Cortex of kidney (tissue), 1 donor: ENCODE measurements at places on chromosomes 2 and 18.

- DNase-seq, result no peak
These were observed 64.8 kb downstream of the BCL2L11 start for GRCh38 chr2:111185361-111186022.

GRCh38 chr2:70443726-70444125 is 109.9 kb downstream of the TGFA start:
- DNase-seq, result no peak

GRCh38 chr2:113098041-113098440 is 29.4 kb upstream of the IL1RN start:
- DNase-seq, result no peak

GRCh38 chr18:37964885-37965571 is 399.4 kb upstream of the CELF4 start:
- no peak for DNase-seq

- DNase-seq, result no peak
These were observed 106.0 kb downstream of the COPS8 start for GRCh38 chr2:237191714-237192081.

DNA sequence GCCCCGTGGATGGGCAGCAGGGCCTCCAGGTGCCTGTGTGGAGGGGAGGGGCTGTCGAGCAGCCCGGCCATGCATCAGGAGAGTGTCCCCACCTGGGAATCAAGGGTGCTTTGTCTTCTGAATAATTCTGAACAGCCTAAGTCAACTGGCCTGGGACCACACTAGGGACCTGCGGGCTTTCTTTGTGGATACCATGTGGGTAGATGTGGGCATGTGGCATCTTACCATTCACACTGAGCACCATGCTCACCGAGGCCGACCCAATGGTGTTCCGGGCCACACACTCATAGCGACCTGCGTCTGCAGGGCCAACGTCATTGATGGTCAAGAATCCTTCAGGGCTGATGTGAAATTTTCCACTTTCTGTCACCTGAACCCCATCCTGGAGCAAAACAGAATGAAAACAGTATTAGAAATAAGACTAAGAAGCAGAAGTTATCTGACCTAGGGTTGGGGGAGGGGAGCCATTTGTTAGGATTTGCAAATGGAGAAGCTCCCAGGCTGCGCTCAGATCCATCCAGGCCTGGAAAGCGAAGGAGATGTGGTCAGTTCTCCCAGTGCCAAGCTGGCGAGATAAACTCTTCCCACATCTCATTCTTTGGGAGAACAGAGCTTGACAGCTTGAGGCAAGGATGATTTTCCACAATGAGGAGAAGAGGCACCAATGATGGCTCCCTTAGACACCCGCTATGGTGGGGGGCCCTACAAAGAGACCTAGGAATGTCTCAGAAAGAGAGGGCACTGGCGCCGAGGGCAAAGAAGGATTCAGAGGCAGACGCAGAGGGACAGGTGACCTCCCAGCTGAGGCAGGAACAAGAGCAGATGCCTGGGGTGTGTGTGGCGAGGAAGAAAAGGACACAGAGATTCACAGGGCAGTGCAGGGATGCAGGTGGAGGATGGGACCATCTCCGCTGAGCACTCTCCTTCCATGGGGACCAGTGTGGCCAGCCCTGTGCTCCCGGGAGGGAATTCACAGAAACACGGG is 83.4 kb downstream of the PXDN start:
- no peak for DNase-seq

DNA sequence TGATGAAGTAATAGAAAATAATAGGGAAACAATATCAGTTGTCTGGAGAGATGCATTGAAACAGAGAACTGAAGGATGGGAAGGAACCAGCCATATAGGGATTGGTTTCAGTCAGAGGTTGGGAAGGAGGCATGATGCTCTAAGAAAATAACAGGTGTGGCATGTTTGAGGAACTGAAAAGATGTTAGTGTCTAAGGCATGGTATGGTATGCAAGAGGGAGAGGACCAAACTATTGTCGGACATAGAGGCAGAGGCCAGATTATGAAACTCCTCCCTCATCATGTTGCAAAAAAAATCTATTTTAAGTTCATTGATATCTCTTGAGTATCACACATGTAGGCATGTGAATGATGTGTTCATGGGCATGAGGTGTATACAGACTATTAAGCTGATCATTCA is 48.9 kb upstream of the EMILIN2 start:
- DNase-seq, result no peak

GRCh38 chr2:142734231-142734630 is 143.2 kb upstream of the KYNU start:
- DNase-seq, result no peak

DNA sequence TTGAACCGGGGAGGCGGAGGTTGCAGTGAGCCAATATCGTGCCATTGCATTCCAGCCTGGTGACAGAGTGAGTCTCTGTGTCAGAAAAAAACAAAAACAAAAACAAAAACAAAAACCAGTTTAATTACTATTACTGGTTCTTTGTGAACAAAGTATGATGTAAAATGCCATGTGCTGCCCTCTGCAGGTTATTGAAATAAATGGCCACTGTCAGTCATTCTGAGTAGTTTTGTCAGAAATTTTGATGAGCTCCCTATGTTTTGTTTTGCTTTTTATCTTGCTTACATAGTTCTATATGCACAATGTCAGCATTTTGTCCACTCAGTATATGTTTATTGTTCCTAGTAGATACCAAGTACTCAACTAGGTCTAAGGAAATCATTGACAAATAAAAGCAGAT is 423.6 kb upstream of the CHST9 start:
- DNase-seq, result no peak

DNA sequence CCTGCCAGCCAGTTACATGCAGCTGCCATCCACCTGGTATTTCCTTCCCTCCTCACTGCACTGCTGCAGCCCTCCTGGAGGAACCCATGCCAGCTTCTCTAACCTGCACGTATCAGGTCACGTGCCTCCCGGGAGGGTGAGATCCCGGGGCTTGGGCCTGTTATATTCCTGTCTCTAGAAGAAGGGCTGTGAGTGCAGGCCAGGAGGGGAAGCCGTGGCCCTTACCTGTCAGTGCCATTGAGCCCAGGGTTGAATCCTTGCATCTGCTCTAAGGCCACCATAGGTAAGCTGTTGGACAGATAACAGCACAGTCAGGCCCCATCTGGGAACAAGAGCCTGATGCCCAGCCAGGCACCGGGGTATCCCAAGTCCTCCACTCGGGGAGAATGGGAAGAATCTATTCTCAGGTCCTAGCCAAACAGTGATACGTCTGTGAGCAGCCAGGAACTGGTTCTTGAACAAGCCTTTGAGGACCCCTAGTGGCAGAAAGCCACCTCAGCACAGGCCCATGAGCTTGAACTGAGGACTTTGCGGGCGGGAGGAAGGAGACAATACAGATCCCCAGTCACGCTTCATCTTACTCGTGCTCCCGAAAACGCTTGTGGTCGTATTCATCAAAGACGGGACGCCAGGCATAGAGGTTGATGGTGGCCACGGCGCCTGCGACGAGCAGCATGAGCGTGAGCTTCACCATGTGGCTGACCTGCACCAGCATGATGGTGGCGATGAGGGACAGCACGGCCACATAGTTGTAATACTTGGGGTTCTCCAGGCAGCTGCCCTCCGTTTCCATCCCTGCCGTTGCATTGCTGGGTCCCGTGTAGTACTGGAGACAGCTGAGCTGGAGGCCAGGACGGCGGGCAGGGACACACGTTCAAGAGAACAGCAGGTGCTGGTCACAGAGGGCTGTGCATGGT is 34.4 kb downstream of the CENPO start:
- DNase-seq, result no peak

DNA sequence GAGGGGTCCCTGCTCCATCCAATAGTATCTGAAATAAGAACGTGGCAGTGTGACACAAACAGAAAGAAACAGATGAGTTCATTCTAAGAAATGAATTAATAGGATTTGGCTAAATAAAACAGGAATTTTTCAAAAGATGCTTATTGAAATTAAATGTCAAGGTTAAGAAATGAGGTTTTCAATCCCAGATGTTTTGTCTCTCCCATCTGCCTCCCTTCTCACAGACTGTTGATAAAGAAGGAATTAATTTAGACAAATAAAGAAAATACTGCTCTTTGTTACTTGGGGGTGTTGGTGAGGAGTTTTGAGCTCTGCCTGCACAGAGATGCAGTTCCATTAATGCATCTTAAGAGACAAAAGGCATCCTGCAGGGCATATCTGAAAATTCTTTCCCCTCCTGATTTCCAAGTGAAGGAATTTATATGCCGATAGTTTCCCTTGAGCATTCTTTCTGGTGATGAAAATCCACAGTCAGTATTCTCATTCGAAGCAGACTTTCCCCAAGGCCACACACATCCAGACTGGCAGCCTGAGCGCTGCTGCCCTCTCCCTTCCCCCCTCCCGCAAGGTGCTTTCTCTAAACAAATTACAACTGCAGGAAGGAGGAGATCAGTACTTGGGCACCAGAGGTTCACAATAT is 385.4 kb upstream of the RND3 start:
- DNase-seq, result no peak

GRCh38 chr2:241891315-241891987 is 21.9 kb downstream of the RTP5 start:
- no peak for DNase-seq

DNA sequence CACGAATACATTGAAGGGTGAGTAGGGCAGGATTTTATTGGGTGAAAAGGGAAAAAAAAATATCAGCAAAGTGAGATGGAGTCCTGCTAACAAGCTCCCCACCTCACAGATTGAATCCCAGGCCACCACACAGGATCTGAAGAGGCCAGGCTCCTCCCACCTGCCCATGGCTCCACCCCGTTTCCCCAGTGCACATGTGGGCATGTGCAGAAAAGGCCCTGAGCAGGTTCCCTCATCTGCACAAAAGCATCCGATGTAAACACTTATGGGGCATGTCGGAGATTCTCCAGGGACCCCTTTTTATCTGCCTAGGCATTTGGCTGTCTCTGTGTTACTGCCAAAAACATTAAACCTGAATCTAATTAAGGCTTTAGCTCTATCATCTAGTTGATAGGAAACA is 35.2 kb downstream of the SKA1 start:
- no peak for DNase-seq

DNA sequence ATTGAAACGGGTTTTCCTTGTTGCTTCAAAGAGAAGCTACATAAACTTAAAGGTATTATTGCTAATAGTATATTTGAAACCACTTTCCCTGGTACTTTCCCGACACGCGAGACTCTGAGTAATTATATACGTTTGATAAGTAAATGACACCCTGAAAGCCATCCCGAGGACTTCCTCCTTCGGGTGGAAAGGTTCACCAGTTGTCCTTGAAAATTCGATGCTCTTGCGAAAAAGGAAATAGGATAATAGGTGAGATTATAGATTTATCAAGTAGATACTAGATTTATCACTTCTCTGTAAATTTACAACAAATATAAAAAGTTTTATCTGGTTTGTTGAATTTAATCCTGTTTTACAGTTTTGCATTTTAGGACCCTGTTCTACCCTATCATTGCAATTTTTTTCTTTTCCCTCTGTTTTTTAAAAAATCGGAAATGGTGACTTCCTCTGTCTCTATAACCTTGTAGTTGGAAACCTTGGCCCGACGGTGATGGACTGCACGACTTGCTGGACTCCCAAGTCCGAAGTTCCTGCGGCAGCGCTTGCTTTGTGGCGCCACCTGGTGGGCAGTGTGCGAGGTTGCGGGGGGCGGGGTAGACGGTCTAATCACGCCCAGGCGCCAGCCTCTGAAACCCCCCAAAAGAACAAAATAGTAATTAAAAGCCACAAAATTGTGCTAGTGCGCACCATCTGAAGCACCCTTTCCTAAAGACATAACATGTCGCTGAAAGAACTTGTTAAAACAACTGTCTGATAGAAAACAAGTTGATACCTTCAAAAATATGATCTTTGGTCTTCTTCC is 972 bp upstream of the DLX2 start:
- DNase-seq, result no peak

DNA sequence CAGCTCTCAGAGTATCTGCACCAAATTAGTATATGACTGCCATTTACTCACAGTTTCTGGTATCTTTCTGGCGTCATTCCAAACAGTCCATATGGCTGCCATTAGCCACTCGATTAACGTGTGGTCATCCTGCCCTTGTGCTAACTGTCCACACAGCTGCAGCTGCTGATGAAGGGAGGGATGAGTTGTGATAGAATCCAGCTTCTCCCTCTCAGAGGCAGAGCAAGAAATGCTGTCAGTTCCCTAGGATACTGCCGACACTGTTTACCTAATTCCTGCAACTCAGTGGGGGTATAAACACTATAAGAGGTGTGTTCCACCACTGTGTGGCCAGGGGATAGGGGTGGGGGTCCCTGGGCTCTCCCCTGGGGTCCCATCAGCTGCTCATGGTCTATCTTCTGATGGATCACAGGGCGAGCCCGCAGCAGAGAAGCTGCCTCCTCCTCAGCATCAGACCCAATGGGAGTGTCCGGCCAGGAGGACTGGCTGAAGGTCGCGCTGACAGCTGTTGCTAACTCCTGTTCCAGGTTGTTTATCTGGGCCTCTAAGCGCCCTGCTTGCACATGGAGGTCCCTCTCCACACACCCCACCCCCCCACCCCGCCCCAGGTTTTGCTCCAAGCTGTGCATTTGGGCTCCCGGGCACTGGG is 17.3 kb upstream of the KLHL23 start:
- DNase-seq, result no peak

DNA sequence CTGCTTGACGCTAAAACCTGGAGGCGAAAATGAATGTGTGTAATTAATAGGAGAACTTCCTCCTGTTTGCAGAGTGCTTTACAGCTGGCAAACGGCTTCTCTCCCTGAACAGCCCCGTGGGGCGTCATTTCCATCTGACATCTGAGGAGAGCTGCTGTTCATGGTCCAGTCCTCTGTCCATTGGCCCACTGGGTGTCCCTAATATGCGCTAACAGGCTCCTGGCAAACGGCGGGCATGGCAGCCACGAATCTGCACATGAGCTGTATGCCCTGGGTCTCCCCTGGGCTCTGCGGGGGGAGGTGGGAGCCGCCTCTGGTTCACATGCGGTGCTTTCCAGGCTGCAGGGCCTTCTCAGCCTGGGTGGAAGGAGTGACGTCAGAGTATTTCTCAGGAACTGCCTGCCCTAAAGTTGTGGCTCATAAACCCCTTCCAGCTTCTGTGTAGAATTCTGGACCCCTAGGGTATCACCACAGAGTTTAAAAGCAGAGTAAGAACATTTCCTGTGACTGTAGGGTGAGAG is 73.2 kb downstream of the LRRFIP1 start:
- DNase-seq, result no peak

DNA sequence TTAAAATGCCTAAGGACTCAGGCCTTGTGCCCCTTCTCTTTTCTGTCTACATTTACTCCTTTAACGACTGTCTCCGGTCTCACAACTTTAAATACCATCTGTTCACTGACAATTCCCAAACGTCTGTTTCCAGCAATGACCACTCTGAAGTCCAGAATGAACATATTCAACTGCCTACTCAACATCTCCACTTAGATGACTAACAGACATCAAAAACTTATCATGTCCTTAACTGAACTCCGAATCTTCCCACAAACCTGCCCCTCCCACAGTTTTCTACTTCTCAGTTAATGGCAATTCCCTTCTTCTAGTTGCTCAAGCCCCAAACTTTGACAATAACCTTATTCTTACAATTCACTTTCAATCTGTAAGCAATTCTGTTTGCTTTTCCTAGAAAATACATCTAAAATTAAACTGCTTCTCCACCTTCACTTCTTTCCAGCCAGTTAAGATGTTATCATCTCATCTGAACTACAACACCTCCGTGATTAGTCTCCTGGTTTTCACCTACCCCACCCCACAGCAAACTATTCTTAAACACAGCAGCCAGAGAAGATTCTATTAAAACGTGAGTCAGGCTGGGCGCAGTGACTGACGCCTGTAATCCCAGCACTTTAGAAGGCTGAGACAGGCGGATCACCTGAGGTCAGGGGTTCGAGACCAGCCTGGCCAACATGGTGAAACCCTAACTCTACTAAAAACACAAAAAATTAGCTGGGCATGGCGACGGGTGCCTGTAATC is 2.8 kb downstream of the C1D start:
- no peak for DNase-seq
